ENCODE measurements at places on chromosomes 5 and 9.

DNA sequence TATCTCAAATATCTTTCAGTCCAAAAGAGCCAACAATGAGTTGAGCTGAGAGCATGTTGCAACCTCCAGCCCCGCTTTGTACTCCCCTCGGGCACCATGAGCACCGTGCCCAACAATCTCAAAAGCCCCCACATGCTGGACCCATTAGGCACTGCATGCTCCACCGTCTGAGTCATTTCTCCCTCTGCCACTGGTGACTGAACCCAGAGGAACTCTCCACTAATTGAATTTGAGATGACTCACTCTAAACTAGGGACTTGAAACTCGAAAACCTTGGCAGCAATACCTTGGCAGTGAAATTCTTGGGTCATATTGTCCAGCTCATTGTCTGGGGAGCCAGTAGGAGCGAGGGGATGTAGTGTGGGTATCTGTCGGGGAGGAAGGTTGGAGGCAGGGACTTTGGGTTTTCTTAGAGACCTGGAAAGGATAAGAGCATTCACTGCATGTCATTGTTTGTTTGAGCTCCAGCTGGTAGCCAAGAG lies 49.9 kb upstream of the SLIT3 start:
- no peak for DNase-seq

DNA sequence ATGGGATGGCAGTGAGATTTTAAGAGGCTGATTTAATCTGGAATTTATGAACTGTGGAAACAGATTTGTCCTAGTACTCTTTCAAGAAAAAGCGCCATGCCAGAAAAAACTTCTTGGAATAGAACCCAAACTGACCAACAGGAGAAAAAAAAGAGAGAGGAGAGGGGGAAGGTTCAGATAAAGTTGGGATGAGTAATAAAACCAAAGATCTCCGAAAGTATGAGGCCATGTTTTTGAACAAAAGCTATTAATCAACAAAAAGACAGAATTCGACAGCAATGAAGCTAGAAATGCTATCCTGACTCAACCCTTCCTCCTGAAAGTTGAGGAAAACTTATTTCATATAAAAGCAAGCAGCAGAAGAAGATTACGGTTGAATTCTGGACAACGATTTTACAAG lies 135.5 kb downstream of the CEMIP2 start:
- DNase-seq, result no peak

DNA sequence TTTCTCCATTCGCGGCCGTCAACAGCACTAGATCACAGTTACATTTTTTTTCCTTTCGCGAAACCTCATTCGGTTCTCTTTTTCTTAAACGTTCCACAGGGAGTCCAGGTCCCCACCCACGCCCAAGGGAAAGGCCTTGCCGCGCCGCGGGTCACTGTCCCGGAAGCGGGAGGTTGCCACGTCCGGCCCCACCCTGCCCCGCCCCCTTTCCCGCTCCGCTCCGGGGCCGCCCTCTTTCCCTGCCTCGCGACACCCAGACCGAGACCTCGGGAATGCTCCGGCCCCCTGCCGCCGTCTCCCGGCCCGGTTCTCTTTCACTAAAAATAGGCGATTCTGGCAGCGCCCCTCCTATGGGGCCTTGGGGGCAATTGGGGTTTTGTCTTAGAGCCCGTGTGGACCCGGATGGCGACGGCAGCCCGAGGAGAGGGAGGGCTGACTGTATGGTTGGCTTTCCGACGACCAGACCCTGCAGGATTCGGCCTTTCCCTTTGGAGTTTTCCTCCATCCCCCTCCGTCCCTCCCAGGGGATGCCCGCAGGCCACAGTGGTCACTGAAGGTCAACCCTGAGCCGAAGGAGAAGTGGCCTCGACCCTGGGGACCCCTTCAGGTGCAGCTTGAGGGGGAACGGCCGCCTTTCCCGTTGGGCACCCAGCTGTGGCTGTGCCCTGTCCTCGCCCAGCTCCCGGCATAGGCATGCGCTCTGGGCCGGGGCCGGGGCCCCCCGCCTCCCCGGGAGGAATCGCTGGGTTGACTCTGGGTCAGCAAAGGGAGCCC lies 2.8 kb upstream of the RACK1 start:
- peak; percentile 72 for DNase-seq

GRCh38 chr9:94181408-94182181 lies 77.5 kb upstream of the ZNF169 start:
- no peak for DNase-seq

GRCh38 chr9:12933957-12934356 lies 159.1 kb downstream of the LURAP1L start:
- DNase-seq, result no peak

DNA sequence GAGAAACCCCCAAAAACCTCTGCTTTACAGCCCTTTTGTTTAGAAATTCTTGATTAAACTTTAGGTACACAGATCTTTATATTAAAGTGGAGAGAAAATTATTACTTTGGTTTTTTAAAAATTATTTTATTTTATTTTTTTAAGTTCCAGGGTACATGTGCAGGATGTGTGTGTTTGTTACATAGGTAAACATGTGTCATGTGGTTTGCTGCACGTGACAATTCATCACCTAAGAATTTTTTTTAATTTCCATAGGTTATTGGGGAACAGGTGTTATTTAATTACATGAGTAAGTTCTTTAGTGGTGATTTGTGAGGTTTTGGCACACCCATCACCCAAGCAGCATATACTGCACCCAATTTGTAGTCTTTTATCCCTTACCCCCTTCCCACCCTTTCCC lies 581.7 kb downstream of the CSNK1G3 start:
- no peak for DNase-seq

DNA sequence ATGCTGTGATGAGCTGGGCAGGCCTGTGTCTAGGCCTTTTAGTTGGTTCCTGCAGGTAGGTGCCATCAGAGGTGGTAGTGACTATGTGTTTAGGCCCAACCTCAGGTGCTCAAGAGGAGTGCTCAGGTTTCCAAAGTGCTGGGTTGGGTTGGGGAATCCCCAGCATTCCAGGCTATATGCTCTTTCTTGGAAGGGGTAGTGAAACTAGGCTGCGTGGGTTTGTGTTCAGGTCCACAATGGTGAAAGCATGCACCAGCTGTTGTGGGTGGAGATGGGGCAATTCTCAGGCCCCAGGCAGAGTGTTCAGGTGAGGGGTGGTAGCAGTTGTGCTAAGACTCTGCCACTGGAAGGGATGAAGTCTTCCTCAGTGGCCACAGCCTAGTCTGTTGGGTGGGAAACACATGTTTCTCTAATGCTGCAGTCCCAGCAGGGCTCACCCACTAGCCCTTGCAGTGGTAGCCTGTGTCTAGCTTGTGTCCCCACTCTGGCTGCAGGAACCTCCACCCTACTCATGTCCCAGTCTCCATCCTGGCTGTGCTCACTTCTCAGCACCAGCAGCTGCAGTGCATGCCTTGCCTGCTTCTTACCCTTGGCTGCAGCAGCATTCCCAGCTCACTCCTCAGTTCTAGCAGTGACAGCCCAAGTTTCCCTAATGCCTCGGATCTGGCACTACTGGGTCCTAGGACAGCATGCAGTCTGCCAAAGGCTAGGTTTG lies 78.9 kb downstream of the FAM170A start:
- DNase-seq, result no peak

- DNase-seq, result no peak
These were observed 290.1 kb upstream of the CDH9 start for GRCh38 chr5:27328480-27328879.

GRCh38 chr5:176614805-176615478 lies 5.0 kb upstream of the GPRIN1 start:
- no peak for DNase-seq

- no peak for DNase-seq
These were observed 75.3 kb upstream of the DNAH5 start for GRCh38 chr5:14019768-14020290.

- no peak for DNase-seq
These were observed 14.9 kb upstream of the GABRG2 start for GRCh38 chr5:162052676-162053075.

DNA sequence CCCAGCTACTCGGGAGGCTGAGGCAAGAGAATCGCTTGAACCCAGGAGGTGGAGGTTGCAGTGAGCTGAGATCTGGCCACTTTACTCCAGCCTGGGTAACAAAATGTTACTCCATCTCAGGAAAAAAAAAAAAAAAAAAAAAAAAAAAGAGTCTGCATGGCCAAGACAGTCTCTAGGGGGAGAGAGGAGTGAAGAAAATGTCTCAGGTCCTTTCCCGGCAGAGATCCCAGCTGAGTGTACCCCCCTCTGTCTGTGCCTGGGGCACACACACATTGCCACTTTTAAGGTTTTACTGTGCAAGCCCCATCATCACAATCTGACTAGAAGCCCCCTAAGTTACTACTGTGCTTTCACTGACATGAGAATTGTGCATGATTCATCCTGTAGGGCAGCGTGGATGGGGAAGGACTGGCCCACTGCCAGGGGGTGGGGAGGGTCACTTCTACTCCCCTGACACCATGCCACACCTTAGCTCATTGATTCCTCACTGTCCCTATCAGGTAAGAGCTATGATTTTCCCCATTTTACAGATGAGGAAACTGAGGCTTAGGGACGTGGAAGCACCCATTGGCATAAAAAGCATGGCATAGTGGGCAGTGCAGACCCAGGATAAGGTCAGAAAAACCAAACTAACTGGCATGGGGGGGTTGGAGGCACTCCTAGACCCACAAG lies 102.3 kb upstream of the LARP1 start:
- no peak for DNase-seq

- no peak for DNase-seq
These were observed 1366.1 kb upstream of the CDH9 start for GRCh38 chr5:28404363-28405071.

GRCh38 chr9:79657891-79658290 lies 86.1 kb downstream of the TLE4 start:
- DNase-seq, result no peak

- DNase-seq, result no peak
These were observed 2.9 kb downstream of the NAA35 start for GRCh38 chr9:85943757-85944430.

- no peak for DNase-seq
These were observed 39.6 kb upstream of the SLC6A19 start for GRCh38 chr5:1161833-1162229.

DNA sequence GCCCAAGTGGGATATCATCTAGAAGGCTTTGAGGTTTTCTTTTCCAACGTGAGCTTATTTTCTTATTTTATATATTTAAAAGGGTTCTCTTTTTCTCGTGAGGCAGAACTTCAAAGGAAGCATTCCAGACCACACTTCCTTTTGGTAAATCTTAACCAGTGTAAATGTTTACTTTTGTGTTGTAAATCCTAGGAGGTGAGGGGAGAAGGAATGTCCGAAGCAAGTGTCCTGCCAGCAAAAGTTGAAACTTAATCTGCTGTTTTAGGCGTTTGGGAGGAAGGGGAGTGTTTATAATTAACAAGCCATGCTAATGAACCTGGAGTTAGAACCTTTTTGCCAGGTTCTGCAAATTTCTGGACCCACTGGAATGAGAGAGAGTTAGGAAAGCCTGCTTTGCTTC lies 37.9 kb downstream of the WWC1 start:
- DNase-seq, result no peak

- no peak for DNase-seq
These were observed 100.8 kb downstream of the CTNND2 start for GRCh38 chr5:11803436-11803835.

DNA sequence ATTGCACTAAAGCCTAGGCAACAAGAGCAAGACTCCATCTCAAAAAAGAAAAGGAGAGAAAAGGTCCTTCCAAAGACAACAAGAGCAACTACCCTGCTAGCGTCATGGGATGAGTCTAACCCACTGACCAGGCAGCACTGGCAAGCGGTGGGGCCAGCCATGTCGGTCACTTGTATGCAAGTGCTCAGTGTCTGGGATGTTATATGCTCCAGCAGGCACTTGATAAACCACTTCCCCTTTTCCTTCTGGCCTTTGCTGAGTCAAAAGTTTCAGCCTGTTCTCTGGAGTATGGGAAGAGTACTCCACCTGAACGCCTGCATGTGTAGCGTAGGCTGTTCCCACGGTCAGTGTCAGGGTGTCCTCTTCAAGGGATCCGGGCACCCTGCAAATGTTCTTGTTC lies 9.2 kb upstream of the MXD3 start:
- no peak for DNase-seq

DNA sequence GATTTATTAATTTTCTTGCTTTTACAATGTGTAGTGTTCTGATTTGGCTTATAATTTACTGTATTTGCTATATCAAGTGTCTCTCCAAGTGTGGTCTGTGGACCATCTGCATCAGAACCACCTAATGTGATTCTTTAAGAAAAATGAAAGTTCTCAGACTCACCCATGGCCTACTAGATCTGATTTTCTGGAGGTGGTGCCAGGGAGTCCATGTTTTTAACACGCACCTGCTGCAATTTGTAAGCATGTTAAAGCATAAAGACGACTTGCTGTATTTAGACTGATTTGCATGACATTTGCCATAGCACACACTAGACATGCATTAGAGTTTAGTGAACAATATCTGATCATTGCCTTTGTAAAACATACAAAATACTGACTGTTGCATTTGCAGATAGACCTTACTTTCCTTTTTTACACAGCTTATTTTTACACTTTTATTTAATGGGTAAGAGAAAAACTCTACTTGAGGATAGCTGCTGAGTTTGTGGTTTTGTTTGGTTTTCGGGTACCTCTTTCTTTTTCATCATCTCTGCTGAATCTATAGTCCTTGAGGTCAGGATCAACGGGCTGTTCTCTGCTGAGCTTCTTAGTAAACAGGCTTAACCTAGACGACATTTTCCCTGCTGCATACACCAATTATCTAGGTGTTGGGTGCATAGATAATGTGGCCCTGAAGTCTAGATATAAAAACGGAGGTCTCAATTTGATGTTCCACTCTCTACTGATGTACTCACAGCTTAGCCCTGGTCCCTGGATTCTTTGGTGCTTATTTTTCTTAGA lies 138.0 kb upstream of the ZNF366 start:
- DNase-seq, result no peak

DNA sequence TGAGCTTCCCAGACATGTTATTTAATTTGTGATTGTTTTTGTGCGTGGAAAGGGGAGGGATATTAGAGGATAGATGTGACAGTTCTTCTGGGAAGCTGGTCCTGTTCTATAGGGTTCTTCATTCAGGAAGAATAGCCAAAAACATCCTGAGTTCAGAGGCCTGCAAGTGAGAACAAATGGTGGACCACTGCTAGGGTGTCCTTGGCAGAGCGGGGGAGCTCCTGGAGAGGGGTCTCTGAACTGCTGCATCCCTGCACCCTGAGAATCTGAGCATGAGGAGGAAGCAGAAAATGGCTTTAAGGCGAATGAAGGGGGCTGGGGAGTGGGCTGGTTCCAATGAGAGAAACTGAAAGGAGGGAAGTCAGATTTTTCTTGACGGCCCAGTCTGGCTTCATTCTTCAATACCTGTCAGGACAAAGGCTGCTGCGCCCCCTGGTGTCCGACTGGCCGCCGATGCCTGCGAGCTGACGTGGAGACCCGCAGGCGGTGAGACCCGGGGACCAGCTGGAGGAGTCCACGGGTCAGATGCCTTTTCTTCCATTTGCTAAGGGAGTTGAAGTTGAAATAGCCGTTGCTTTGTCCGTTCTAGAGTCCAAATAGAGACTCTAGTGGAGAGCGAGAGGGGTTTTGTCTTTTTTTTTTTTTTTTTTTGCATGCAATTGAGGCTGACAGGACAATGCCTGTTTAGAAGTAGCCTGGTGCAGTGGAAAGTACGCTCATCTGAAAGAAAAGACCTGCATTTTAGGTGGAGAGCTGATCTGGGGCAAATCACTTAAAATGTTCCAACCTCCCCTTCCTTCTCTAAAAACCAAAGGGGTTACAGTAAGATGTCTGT lies 39.5 kb upstream of the NFIB start:
- peak; percentile 69 for DNase-seq

Data from CD4-positive, alpha-beta T cell treated with Interleukin-21 for 1 hour (primary cell).